Panc1 (cell line): ENCODE measurements at places on chromosomes 4 and X. TPM values are rescaled to one million over a fixed set of nuclear protein-coding genes. Genes with fewer than 3 reads are reported as not detected.

DNA sequence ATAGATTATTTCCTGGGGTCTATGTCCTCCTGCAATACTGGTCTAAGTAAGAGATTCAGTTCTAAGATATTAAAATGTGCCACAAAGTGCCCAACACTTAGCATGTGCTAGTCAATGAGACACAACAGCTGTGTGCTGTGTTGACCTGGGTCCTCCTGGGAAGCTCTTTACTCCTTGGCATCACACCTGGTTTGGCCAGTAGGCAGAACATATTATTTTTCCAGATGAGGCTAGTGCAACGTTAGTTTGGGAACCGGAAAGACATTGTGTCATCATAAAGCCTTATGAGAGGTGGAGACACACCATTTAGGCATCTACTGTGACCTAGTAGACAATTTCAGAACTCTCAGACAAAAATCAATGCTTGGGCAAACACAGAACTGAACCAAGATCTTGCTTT is 197.8 kb downstream of the MID1IP1 start:
- no peaks in the 10 kb centered on the region for H3K4me1 ChIP-seq
- no peaks in the 10 kb centered on the region for H3K36me3 ChIP-seq
- H3K4me3 ChIP-seq, result no peak overlapping the region

DNA sequence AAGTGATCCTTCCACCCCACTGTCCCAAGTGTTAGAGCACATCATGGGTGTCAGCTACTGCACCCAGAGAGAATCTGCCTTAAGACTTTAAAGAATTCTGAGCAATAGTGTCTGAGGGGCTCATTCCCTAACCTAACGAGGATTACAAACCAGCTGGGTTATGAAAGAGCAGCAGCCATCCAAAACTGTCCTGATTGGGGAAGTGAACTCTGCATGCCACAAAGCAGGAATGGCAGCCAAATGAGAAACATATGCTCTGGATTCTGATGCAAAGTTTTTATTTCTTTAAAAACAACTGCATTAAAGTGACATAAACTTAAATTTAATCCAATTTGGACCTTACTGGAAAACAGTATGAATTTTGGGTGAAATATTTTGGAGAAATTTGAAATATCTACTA is 103.2 kb downstream of the ANXA3 start:
- H3K36me3 ChIP-seq, result no peaks in the 10 kb centered on the region
- no peak overlapping the region for H3K4me3 ChIP-seq
- no peak overlapping the region for H3K27ac ChIP-seq

DNA sequence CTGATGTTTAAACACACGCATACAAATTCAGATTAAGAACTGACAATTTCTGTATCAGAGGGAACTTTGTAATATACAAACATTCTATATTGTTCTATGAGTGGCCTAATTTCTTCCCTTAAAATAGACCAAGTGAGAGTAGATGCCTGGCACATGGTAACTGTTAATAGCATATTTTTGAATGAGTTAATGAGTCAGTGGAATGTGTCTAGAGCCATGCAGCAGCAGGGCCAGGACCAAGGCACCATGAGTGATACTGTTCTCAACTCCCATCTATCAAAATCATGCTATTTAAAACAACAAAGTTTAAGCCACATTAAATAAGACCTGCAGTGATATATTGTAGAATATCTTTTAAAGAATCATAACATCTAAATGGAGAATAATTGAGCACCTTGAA is 98.3 kb downstream of the ARHGAP24 start:
- H3K27me3 ChIP-seq, result no peaks in the 10 kb centered on the region
- H3K36me3 ChIP-seq, result no peaks in the 10 kb centered on the region; the same call in 1 of the 2 replicates

Gene BTC
- 0.08 TPM for total RNA-seq

Gene PPARGC1A
- 0.59 TPM for total RNA-seq
